Bronchial epithelial cell (primary cell): ENCODE measurements at places on chromosomes 7 and 10. TPM values are rescaled to one million over a fixed set of nuclear protein-coding genes. Genes with fewer than 3 reads are reported as not detected.
A peak's percentile ranks its signal among the peaks of the same experiment; 100 is the strongest.

GRCh38 chr7:79182283-79182682 is 271.2 kb downstream of the MAGI2 start:
- DNase-seq, result peak; percentile 95

DNA sequence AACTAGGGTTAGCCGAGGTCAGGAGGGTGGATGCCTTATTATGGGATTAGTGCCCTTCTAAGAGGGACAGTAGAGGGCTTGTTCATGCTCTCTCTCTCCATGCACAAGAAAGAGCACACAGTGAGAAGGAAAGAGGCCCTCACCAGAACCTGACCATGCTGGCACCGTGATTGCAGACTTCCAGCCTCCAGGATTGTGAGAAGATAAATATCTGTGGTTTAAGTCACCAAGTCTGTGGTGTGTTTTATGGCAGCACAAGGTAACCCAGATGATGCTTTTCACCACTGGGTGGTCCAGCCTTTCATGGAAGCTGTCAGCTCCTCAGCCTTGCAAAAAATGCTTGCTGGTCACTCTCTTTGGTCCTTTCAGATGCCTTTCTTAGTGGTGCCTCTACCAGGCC is 175.9 kb downstream of the ANKRD30A start:
- no peak for DNase-seq

FBXW4 gene
- 49.5 and 72.6 TPM in 2 replicates for total RNA-seq

DNA sequence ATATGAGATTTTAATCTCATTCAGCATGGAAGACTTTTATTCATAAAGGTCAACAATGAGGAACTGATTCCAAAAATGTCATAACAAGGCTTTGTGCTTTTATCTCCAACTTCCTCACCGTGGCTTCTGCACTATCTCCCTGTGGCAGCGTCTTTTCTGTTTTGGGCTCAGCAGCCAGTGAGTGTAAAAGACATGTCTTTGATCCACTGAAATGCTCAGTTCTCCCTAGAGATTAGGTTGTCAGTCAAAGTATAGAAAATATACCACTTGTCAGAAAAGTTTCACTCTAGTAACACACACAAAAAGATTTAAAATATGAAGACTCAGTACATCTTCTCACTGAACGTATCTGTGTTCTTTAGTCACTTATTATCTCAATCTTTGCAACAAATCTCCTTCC is 901.8 kb upstream of the ZWINT start:
- no peak for DNase-seq

CPXM2 gene
- under 0.01 and 0.26 TPM in 2 replicates for total RNA-seq

ANKRD22 gene
- 5.3 and 17.7 TPM in 2 replicates for total RNA-seq

DNA sequence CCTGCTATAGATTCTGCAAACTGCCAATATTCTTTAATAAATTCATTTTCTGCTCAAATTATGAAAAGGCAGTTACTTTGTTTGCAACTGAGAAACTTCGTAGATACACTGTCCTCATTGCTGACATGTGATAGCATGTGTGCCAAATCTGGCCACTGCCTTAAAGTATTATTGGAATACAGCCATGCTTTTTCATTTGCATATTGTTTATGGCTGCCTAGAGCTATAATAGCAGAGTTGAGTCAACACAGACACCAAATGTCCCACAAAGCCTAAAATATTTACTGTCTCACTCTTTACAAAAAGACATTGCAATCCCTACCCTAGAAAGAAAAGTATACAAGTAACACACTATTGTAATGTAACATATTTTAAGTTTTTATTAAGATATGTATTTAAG is 647.4 kb downstream of the XPNPEP1 start:
- no peak for DNase-seq

NACAD gene
- under 0.01 and 0.13 TPM in 2 replicates for total RNA-seq

COBL gene
- 1.1 and 4.1 TPM in 2 replicates for total RNA-seq

PPP1R17 gene
- total RNA-seq, result not detected in 2 replicates

- DNase-seq, result no peak
Observed at GRCh38 chr7:87345962-87346371, 503 bp downstream of the CROT start.

DNA sequence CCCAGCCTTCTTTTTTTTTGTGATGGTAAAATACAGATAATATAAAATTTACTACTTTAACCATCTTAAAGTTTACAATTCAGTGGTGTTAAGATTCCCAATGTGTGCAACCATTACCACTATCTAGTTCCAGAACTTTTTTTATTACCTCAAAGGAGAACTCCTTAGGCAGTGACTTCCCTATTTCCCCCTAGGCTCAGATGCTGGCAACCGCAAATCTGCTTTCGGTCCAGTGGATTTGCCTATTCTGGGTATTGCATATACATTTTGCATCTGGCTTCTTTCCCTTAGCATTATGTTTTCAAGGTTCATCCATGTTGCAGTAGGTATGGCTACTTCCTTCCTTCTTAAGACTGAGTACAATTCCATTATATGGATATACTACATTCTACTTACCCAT is 56.5 kb downstream of the AFAP1L2 start:
- no peak for DNase-seq

GBX1 gene
- total RNA-seq, result not detected in 2 replicates

DNA sequence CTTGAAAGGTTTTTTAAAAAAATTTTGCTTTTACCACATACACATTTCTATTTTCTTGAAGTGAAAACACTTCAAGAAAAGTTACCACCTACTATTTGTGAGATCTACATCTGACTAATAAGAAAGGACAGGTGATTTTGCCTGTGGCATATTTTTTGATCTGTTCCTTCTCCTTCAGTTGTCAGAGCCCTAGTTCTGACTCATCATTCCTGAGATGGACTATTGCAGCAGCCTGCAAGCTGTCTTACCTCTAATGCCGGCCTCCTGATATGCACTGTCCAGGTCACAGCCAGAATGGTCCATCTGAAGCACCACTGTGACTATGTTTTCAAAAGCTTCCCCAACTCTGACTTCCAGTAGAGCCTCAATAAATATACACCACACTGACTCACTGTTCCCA is 28.2 kb upstream of the ANK3 start:
- DNase-seq, result peak; percentile 85

FGFBP3 gene
- 0.26 and 0.38 TPM in 2 replicates for total RNA-seq
